ENCODE measurements at places on chromosomes 5 and 9.

DNA sequence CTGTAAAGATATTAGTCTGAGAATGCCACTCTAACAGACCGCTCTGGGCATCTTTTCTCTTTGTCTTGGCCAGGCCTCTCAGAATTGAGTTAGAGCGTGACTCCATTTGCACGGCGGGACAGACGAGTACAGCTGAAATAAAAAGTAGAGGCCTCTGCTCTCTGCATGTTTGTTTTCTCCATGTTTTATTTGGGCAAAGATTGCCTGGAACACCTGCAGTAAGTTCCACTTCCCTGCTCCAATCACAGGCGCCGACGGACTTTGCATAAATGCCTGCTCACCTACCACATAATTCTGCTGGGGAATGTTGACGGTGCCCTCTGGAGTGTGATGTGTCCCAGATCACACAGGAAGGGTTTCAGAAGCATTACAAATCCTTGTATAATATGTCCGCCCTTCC, 10.6 kb downstream of the SPOCK1 start:
- DNase-seq = no peak

DNA sequence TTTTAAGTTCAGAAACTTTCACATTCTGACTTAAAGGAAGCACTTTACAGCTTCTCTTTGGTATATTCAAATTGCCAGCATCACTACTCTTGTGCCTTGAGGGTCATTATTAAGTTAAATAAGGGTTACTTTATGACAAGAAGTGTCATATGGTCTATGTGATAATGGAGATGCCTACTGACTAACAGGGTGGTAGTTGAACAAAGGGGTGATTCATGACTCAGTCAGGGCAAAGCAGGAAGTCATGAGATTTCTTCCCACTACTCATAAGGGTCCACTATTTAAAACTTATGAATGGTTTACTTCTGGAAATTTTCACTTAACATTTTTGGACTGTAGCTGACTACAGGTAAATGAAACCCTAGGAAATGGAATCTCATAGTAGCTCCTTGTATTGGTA, 938.3 kb upstream of the PTPRD start:
- DNase-seq = no peak

GRCh38 chr9:130925050-130925678, 13.9 kb downstream of the FIBCD1 start:
- DNase-seq = no peak

GRCh38 chr5:160477266-160477970, 55.8 kb downstream of the PTTG1 start:
- no peak for DNase-seq

GRCh38 chr5:125244531-125244930, 498.1 kb upstream of the ZNF608 start:
- no peak for DNase-seq

GRCh38 chr9:80651044-80651443, 1038.3 kb downstream of the TLE1 start:
- DNase-seq = no peak

GRCh38 chr5:1965925-1966324, 83.2 kb upstream of the IRX4 start:
- no peak for DNase-seq

GRCh38 chr9:116094846-116095245, 58.7 kb upstream of the PAPPA start:
- no peak for DNase-seq

GRCh38 chr5:103981592-103981991, 419.0 kb upstream of the NUDT12 start:
- DNase-seq = no peak

DNA sequence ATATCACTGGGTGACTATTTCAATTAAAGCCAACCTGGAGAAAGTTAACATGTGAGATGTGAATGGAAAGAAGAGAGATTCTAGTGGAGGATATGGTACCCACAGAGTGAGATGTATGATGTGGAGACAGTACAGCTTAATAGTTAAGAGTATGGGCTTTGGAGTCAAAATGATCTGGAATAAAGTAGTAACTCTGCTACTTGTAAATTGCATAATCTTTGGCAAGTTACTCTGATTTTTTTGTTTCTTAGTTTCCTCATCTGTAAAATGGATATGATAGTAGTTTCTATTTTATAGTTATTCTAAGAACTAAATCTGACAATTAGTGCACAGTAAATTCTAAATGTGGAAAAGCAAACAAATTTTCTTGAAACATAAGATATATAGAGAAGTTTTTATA, 79.2 kb downstream of the ISOC1 start:
- DNase-seq = no peak

GRCh38 chr5:102286476-102286875, 9.6 kb downstream of the SLCO4C1 start:
- no peak for DNase-seq

GRCh38 chr5:56267856-56268255, 34.7 kb upstream of the ANKRD55 start:
- DNase-seq = no peak

- no peak for DNase-seq
Observed at GRCh38 chr5:131883984-131884383, 61.5 kb downstream of the MEIKIN start.

DNA sequence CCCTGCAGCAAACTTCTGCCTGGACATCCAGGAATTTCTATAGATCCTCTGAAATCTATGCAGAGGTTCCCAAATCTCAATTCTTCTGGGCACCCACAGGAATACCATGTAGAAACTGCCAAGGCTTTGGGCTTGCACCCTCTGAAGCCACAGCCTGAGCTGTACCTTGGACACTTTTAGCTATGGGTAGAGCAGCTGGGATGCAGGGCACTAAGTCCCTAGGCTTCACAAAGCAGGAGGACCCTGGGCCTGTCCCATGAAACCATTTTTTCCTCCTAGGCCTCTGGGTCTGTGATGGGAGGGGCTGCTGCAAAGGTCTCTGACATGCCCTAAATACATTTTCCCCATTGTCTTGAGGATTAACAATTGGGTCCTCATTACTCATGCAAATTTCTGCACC, 12.3 kb downstream of the SPATA31D3 start:
- no peak for DNase-seq
